ENCODE measurements at places on chromosomes 1 and 21. TPM values are rescaled to one million over a fixed set of nuclear protein-coding genes. Genes with fewer than 3 reads are reported as not detected.

RNU1-3 gene
- 6,622 TPM for total RNA-seq

DNA sequence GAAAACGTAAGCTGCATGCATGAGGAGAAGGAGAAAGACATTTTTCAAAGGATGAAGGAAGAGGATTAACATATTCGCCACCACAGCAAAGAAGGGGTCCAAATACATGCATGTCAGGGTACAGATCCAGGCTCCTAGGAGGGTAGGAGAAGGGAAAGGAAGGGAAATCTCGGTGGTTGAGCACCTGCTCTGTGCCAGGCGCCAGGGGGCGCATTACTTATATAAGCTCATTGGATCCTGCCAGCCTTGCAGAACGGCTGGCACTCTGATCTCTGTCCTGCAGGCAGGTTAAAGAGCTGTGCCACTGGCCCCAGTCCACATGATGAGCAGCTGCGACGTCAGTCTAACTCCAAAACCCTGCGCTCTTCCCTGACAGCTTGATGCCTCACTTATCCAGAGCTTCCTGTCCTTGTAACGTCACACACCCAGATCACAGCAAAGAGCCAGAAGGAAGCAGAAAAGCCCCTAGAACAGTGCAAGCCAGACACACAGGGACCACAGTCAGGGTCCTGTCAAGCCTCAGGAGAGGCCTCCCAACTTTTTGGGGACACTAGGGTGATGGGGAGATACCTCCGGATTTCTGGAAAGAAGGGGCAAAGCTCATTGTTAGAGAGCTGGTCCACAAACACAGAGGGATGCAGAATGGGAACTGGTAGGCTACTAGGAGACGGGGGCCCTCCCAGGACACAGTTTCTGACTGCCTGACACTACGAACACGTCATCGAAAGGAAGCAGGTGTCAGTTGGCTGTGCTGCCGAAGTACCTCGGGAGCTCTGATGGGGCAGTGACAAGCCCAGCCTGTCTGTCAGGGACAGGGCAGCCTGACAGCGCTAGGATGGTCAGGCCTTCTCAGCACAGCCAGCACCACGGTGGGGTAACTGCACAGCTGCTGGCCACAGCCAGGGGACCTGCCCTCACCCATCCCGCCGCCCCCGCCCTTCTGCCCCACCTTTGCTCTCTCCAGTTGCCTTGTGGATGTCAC lies 99.1 kb downstream of the BEND5 start:
- H3K27ac ChIP-seq, result no peak overlapping the region
- no peaks in the 10 kb centered on the region for H3K27me3 ChIP-seq
- no peaks in the 10 kb centered on the region for H3K4me1 ChIP-seq
- peak; percentile 84 for DNase-seq
- H3K4me3 ChIP-seq, result no peak overlapping the region
- H3K36me3 ChIP-seq, result no peaks in the 10 kb centered on the region

DNA sequence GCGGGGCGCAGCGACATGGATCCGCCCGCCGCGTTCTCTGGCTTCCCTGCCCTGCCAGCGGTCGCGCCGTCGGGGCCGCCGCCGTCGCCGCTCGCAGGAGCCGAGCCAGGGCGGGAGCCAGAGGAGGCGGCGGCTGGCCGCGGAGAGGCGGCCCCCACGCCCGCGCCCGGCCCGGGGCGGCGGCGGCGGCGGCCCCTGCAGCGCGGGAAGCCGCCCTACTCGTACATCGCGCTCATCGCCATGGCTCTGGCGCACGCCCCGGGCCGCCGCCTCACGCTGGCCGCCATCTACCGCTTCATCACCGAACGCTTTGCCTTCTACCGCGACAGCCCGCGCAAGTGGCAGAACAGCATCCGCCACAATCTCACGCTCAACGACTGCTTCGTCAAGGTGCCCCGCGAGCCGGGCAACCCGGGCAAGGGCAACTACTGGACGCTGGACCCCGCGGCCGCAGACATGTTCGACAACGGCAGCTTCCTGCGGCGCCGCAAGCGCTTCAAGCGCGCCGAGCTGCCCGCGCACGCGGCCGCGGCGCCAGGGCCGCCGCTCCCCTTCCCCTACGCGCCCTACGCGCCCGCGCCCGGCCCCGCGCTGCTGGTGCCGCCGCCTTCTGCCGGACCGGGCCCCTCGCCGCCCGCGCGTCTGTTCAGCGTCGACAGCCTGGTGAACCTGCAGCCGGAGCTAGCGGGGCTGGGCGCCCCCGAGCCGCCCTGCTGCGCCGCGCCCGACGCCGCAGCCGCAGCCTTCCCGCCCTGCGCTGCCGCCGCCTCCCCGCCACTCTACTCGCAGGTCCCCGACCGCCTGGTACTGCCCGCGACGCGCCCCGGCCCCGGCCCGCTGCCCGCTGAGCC lies 459 bp downstream of the FOXE3 start:
- H3K27me3 ChIP-seq, result peaks cover 30% of the 10 kb centered on the region
- no peak for DNase-seq
- no peak overlapping the region for H3K4me3 ChIP-seq
- H3K36me3 ChIP-seq, result no peaks in the 10 kb centered on the region

- H3K36me3 ChIP-seq, result peaks cover 5% of the 10 kb centered on the region
- H3K4me3 ChIP-seq, result no peak overlapping the region
- H3K4me1 ChIP-seq, result no peaks in the 10 kb centered on the region
- no peak for DNase-seq
- no peaks in the 10 kb centered on the region for H3K27me3 ChIP-seq
Measured at GRCh38 chr21:41794600-41794999, 27.7 kb upstream of the RIPK4 start.

GRCh38 chr1:212235857-212236256 lies 49.4 kb upstream of the PPP2R5A start:
- no peak overlapping the region for H3K4me3 ChIP-seq
- no peaks in the 10 kb centered on the region for H3K27me3 ChIP-seq
- H3K4me1 ChIP-seq, result peaks cover 24% of the 10 kb centered on the region

IQGAP3 gene
- 1.3 TPM for total RNA-seq

DNA sequence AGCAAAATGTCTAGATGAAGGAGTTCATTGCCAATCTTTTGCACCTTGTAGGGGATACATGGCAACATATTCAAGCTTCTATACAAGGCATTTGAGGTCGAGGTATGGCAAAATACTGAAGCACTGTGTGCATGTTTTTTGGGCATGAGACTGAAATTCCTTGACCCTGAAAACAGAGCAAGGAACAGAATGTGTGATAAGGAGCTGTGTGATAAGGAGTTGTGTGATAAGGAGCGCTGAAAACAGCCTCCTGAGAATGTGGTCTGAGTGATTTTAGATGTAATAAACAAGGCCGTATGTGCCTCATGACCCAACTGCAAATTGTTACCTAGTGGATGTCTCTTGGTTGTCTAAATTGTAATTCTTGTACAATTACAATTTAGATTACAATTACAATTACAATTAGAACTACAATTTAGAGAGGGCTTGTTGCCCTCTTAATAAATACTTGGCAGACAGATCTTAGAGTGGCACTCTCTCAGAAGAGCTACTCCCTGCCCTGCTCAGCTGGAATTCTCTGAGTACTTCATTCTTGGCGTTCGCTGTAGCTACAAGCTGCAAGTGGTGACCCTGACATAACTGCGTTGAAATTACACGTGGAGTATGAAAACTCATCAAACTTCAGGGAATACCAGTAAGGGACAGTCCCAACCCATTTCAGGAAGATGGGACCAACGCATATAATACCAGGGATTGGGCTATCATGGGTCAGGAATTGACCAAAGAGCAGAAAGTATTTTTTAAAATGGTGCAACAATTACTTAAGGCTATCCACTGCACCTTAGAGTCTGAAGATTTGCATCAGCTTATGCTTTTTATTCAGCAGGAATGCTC lies 20.0 kb upstream of the ITLN1 start:
- DNase-seq, result no peak
- H3K36me3 ChIP-seq, result no peaks in the 10 kb centered on the region
- peak overlapping the region; percentile 34 for H3K27ac ChIP-seq
- H3K4me1 ChIP-seq, result peaks cover 8% of the 10 kb centered on the region
- peaks cover 3% of the 10 kb centered on the region for H3K27me3 ChIP-seq

NEK2 gene
- 0.35 TPM for total RNA-seq

- H3K4me3 ChIP-seq, result no peak overlapping the region
- no peak for DNase-seq
Measured at GRCh38 chr1:216952864-216953263, 229.6 kb upstream of the ESRRG start.

OLFML3 gene
- 43.5 TPM for total RNA-seq

GPR37L1 gene
- 0.06 TPM for total RNA-seq

Data from upper lobe of right lung (tissue), 1 donor.